ENCODE measurements at places on chromosomes 1 and 21.

- DNase-seq, result no peak
These were observed 442.1 kb downstream of the PTBP2 start for GRCh38 chr1:97163591-97164275.

DNA sequence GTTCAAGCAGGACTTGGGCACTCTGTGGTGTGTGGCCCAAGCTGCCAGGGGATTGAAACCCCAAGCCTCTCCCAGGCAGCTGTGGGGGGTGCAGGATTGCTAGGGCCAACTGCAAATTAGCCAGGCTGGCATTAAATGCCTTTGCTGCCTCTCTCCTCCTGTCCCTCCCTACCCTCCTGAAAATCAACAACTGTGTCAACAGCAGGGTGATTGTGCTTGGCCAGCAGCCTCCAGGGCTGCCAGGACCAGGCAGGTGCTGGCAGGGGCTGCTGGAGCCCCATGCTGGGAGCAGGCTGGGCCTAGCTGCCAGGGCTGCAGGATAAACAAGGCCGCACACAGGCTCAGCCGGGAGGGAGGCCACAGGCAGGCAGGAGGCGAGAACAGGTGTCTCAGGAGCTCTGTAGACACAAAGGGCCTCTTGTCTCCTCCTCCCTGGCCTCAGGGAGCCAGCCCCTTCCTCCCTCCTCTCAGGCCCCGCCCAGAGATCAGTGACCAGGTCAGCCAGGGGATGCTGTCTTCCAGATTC, 11.4 kb downstream of the SOX13 start:
- no peak for DNase-seq

GRCh38 chr21:44062380-44062779, 44.8 kb upstream of the PWP2 start:
- DNase-seq, result no peak

DNA sequence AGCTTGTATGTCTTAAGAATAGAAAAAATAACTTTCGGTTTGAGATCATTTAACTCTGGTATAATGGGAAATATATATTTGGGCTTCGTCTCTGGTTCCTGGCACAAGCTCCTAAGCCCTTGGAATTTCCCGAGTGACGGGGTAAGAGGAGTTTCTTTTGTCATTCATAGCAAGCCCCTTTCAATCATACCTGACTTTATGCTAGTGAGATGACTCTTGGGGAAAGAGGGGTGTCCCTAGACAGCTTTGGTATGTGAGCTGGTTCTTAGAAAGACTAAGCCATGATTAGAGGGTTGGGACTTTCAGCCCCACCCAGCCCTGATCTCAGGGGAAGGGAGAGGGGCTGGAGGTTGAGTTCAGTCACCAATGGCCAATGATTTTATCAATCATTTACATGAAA, 13.9 kb upstream of the MTARC1 start:
- no peak for DNase-seq

DNA sequence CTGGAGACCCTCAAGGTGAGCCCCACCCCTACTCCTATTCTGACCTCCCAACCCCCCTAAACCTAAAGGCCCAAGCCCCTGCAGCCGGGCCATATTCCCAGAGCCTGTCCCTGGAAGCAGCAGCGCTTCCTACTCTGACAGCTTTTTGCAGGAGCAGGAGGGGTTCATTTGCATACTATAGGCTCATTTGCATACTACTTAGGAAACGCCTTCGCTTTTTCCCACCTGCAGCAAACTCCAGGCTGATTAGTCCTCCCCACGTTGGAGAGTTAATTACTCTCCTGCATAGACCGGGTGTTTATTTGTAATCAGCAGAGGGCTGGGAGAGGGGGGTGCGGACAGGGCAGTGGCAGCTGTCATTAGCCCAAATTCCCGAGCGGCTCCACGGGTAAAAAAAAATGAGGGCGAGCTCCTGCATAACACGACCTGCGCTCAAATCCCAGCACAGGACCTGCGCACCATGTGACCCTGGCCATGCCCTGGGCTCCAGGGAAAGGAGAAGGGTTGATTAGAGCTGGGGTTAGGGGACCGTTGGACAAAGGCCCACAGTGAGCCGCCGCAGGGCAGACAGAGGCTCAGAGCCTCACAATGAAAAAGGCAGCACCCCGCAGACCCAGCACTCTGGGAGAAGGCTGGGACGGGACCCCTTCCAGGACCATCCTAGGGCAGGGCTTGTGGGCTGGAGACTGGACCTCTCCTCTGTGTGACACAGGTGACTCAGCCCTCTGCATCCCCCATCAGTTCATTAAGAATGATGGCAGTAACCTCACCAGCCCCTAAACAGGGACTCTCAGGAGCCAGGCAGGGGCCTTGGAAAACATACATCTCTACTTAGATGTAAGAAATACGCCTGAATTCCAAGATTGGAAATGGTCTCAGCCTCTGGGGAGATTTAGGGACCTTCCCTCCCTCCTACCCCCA, 9.9 kb upstream of the C1QA start:
- DNase-seq, result no peak

- no peak for DNase-seq
These were observed 111.6 kb upstream of the ZC3H12A start for GRCh38 chr1:37362594-37363385.
